Stimulated activated CD4-positive, alpha-beta T cell treated with anti-CD3 and anti-CD28 coated beads, Interleukin-4, amount 100 ng/mL, for 1 hour (primary cell): ENCODE measurements at places on chromosomes 7 and 10.

DNA sequence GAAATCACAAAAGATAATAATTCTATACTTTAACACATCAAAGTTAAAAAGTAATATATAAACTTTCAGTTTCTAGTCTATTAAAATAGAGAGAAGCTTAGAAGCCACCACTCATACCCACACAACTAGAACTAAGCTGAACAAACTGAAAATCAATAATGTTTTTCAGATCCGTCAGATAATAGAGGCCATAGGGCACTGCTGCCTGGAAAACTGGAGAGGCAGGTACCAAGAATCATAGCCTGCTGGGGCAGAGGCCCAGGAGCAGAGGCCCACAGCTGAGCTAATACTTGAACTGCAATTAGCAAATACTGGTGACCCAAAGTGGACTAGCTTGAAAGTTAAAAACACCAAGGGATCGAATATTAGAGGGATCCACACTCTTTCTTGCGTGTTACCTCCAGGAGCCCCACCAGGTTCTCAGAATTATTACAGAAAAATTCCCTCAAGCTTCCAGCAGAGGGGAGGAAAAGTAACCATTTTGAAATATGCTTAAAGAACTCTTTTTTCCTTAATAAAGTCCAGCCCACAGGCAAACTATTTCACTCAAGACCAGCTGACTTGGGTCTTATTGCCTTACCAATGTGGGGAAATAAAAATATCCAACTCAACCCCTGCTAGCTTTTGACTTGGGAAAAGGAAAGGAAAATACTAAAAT lies 774.1 kb upstream of the IGFBP3 start:
- no peak for DNase-seq

GRCh38 chr10:61779950-61780659 lies 117.4 kb downstream of the CABCOCO1 start:
- no peak for DNase-seq

DNA sequence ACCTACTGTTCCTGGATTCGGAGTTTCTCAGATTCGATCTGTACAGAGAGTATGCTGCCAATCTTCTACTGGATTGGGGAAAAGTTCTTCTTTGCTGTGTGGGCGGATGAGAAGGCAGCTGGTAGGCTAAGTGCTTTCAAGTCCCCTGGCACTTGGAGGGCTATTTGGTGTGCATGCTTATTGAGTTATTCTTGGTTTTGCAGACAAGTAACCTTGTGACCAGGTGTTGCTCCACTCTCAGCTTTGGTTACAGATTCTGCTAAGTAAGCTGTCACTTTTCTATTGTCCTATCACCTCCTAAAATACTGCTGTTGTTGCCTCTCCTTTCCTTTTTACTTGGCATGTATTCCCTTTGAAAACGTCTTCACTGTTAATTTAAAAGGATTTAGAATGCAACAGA lies 1375.1 kb upstream of the LRRTM3 start:
- DNase-seq = no peak

DNA sequence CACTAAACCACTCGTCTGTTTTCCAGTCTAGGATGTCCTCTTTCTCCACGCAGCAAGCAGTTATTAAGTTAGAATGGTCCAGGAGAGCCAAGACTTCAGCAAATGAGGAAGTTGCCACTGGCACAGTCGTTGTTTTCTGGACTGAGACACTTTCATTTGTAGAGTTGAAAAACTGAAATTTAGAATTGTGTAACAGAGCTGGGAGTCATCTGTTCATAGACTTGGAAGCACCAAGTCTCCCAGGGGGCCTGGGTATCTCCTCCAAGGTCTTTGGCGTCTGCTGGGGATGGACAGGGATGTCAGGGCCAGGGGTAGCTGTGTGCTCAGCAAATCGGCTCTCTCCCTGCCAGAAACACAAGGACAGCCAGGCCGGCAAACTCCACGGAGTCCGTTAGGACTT lies 208.4 kb downstream of the FANK1 start:
- no peak for DNase-seq

GRCh38 chr7:65463184-65463583 lies 89.5 kb downstream of the ZNF92 start:
- no peak for DNase-seq

DNA sequence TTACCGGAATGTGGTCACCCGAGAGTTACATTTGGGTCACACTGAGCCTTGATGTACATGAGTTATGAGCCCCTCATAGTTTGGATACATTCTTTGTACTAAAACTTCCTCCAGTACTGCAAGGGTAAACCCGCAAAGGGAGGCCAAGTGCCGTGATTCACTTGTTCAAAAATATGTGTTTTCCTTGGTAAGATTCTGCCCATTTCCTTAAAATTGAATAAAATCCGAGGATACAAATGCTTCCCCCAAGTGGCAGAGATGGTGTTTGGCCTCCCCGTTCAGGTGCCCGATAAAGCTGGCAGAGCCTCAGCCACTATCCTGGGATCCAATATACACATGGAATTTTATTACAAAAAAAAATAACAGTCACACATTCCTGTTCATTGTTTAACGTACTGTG lies 268.3 kb downstream of the DIP2C start:
- DNase-seq = no peak

- DNase-seq = no peak
Measured at GRCh38 chr7:30413864-30414263, 64.7 kb downstream of the NOD1 start.

GRCh38 chr7:23964715-23965114 lies 254.7 kb downstream of the STK31 start:
- no peak for DNase-seq

GRCh38 chr10:131832056-131832685 lies 68.6 kb upstream of the PPP2R2D start:
- DNase-seq = no peak

DNA sequence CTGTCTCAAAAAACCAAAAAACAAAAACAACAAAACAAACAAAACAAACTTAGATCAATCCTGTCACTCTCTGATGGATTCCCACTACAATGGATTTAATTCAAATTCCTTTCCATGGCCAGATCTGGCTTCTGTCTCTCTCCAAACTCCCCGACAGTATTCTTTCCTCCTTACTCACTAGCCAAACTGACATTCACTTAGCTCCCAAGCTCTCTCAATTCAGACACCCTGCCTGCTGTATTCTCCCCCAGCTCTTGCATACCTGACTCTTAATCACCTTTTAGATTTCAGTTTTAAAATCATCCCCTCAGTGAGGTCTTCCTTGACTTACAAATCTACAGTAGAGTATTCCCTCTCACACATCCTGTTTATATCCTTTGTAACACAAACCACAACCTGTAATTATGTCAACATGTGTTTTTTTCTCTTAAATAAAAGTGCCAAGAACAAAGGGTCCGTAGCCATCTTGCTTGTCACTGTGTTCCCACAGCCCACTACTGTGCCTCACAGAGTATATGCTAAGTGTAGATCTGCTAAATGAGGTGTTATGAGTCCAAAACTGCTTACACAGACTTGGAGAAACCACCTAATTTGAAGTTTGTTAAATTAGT lies 14.4 kb downstream of the HERPUD2 start:
- DNase-seq = no peak

DNA sequence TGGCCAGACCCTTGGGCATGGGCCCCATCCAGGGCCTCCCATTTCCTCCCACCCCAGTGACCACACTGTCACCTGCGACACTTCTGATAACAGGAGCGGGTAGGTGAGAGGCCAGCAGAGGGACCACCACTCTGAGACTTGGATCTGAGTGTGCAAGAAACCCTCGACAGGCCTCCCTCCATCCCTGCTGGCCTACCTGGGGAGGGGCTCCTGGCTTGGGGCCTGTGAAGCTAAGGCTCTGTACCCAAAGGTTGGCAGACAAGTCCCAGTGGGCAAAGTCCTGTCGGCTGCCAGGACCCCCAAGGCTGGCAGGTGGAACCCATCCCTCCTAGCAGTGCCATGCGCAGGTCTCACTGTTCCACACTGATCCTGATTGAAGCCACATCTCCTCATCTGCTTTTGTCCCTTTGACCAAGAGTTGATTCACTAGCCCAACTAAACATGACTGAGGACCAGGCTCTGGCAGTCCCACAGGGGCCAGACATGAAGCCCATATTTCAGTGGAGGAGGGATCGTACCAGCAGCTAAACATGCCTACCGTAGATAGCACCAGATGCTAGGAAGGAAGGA lies 1.2 kb upstream of the PGAM2 start:
- no peak for DNase-seq

DNA sequence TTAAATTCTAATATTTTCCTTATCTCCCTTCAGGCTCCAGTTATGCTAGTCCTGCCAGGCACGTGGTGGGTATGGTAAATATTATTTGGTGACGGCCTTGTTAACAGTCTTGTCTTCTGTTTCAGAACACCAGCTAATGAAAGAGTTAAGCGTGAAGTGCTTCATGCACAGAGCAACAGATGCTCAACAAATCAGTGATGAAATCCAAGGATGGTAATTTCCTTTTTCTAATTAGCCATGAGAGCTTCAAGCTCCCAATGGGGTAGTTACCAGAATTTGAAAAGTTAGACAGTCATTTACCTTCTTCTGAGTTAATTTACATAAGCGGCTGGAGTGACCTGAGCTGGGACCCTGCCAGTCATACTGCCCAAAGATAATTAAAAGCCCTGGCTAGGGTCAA lies 1.9 kb upstream of the OTUD1 start:
- no peak for DNase-seq
